ENCODE measurements at places on chromosomes 16 and 17.

GRCh38 chr16:50314665-50315064 lies 48.3 kb downstream of the ADCY7 start:
- no peak for DNase-seq

- DNase-seq = no peak
Measured at GRCh38 chr17:72749119-72749572, 343.3 kb downstream of the SLC39A11 start.

DNA sequence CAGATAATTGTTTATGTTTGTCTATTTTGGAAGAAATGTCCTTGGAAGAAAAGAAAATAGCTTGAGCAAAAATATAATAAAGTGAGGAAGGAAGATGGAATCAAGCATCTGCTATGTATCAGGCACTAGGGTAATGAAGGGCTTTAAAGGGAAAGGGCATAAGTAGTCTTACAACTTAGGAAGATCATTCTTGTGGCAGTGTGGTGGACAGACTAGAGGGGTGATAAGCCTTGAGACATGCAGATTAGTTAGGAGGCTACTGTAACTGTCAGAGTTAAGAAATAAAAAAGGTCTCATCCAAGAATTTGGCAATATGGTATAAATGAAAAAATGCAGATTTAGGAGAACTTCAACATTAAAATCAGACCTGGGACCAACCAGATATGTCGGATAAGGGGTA lies 14.9 kb downstream of the FAM222B start:
- no peak for DNase-seq

DNA sequence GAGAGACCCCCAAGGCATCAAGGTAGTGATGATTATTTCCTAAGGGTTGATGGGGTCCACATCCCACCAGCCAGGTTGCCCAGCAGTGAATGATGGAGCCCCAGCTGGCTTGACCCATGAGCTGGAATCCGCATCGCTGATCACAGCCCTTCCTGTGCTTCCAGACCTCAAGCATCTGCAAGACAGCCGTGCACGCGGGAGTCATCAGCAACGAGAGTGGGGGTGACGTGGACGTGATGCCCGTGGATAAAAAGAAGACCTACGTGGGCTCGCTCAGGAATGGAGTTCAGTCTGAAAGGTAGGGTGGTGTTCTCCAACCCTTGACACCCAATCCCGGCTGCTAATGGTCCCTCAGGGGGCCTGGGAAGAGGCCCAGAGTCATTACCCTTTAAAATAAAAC lies 69.3 kb downstream of the CRISPLD2 start:
- DNase-seq = no peak

GRCh38 chr17:55436224-55437158 lies 14.9 kb upstream of the MMD start:
- no peak for DNase-seq

DNA sequence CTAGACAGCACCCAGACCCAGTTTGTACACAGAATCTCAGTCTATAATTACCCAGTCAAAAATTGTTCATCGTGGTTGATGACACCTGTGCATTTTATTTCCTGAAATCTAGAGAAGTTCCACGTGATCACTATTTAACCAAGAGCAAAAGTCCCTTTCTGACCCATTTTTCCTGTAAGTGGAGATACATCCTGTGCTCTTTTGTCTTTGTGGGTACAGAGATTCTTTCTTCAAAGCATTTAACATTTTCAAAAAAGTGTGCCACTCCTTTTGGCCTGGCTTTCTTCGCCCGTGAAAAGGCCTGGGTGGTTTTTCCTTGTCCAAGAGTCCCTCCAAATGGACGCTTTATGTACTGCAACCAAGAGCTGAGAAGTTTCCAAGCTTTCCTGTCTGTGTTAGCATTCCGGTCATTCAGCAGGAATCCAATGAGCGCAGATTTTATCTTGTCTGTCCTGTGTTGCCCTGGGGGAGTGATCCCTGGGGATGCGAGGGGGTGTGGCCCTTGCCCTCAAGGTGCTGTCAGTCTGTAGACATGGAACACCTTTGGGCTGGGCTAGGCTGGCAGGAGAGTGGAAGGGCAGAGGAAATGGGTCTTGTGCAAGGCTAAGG lies 161.1 kb upstream of the CACNG5 start:
- peak; percentile 16 for DNase-seq

DNA sequence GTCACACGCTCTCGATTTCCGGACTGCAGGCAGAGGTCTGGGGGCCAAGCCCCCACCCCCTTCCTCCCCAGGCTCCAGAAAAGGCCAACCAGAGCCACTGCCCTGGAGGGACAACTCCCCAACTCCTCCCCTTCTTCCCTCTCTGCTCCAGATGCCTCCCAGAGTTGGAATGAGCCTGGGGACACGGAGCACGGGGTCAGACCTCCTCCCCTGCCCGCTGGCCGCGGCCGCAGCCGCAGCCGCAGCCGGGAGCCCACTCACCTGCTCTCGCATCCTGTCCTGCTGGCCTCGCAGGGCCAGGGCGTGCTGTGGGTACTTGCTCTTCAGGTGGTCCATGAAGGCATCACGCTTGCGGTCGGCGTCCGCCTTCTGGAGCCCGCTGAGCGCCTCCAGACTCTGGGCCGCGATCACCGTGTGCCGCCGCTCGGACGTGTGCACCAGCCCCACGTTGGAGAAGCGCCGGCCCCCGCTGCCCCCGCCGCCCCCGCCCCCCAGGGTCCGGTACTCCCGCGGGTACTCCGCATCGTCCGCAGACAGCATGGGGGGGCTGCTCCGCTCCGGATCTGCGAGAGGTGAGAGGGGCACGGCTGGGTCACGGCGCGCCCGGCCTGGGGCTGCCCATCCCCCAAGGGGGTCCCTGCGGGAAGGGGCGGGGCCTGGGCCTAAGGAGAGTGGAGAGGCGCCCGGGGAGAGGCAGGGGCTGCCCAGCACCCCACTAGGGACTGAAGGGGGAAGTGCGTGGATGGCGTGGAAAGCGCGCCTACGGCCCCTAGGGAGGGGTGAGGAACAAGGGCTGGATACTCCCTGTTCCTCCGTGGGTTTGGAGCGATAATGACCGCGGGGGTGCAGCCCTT lies 27.3 kb downstream of the SRCIN1 start:
- DNase-seq = no peak

- no peak for DNase-seq
Measured at GRCh38 chr17:79836972-79837887, 2.0 kb downstream of the CBX4 start.

All from skeletal muscle cell (primary cell).